ENCODE measurements at places on chromosomes 2 and 18.

DNA sequence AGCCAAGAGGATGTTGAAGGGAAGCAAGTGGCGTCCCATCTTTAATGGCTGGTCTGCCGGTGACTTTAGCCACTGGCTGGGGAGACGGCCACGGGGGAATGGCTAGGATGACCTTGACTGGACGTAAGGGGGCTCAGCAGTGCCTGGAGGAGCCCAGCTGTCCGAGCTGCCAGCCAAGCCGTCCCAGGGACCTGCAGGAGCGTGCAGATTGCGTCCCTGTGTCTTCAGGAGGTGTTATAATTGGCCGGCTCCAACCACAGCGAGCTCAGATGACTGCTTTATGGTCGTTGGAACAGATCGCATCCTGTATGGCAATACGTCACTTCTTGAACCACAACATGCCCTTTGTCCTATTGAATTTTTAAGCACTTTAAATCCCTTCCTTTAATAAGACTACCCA is 204.6 kb downstream of the EIPR1 start:
- no peak for DNase-seq

GRCh38 chr2:24400207-24400907 is 40.0 kb upstream of the ITSN2 start:
- no peak for DNase-seq

DNA sequence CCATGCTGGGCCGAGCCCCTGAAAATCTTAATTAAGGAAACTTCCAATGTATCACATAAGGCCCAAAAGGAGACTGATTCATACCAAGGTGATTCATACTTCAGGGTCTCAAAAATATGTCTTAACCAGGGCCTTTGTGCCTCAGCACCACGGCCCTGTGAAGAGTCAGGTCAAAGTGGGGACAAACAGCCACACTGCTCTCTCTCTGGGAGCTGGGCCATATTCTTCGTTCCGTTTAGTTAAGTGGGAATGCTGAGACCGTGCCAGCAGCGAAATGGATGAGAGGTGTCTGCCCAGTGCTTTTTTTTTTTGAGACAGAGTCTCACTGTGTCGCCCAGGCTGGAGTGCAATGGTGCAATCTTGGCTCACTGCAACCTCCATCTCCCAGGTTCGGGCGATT is 9.3 kb upstream of the PTMA start:
- no peak for DNase-seq

GRCh38 chr2:183868707-183869106 is 729.6 kb upstream of the ZNF804A start:
- no peak for DNase-seq

- DNase-seq, result no peak
These were observed 153.0 kb downstream of the KLHL29 start for GRCh38 chr2:23537991-23538390.

DNA sequence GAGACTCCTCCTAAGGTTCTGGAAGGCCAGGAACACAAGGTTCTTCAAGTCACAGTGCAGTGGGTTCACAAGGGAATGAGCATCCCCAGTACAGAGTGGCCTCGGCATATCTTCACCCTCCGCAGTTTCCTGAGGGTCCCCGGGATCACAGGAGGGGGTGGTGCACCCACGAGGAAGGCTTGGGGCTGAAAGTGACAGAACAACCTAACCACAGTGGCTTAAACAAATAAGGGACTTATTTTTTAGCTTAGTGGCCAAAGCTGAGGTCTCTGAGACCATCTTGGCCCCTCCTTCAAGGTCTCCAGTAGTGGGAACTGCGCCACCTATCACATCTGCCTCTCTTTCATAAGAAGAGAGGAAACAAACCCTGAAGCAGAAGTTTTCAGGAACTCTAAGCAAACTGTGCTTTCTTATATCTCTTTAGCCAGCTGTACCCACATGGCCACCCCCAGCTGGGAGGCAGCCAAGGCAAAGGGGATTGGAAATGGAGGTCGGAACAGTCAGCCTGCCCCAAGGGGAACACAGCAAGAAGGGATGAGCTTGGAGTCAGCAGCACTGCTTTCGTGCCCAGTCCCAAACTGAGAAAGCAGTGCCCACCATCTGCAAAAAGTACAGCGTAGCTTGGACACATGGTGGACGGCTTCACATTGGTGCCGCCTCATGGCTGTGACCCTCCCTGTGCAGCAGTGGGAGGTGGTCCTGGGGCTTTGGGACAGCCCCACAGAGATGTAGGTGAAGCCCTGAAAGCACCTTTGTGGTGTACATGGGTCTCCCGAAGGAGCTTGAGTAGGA is 260.0 kb upstream of the ID2 start:
- no peak for DNase-seq

DNA sequence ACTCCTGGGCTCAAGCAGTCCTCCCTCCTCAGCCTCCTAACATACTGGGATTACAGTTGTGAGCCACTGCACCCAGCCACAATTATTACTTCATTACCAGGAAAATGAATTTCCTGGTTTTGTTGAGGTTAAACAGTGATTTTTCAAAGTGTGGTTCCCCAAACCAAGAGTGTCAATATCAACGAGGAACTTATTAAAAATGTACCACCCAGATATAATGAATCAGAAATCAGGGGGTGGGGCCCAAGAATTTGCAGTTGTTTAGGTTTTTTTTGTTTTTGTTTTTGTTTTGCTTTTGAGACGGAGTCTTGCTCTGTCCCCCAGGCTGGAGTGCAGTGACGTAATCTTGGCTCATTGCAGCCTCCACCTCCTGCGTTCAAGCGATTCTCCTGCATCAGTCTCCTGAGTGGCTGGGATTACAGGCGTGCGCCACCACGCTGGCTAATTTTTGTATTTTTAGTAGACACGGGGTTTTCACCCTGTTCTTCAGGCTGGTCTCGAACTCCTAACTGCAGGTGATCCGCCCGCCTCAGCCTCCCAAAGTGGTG is 94.1 kb downstream of the WDSUB1 start:
- DNase-seq, result no peak

- DNase-seq, result no peak
These were observed 306.7 kb upstream of the MMADHC start for GRCh38 chr2:149894226-149894625.

- DNase-seq, result no peak
These were observed 243.1 kb downstream of the EN1 start for GRCh38 chr2:118604371-118604770.

- DNase-seq, result no peak
These were observed 51.4 kb downstream of the MARCO start for GRCh38 chr2:118993392-118993752.

- DNase-seq, result no peak
These were observed 49.9 kb upstream of the HS6ST1 start for GRCh38 chr2:128368437-128369107.

DNA sequence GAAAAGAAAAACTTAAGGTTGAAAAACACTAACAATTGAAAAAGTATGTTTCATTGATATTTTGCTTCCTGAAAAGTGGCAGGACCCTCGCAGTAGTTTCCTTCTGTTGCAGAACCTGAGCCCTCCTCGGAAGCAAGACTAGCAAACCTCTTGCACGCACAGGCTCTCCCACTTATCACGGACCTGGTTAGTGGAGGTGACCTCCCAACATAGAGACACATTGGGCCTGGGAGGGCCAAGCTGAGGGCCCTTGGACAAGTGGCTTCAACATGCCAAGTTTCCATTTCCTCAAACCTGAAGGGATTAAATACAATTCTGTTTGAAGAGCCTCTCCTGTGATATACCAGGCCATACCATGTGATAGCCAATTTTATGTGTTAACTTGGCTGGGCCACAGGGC is 133.4 kb upstream of the AGAP1 start:
- no peak for DNase-seq

DNA sequence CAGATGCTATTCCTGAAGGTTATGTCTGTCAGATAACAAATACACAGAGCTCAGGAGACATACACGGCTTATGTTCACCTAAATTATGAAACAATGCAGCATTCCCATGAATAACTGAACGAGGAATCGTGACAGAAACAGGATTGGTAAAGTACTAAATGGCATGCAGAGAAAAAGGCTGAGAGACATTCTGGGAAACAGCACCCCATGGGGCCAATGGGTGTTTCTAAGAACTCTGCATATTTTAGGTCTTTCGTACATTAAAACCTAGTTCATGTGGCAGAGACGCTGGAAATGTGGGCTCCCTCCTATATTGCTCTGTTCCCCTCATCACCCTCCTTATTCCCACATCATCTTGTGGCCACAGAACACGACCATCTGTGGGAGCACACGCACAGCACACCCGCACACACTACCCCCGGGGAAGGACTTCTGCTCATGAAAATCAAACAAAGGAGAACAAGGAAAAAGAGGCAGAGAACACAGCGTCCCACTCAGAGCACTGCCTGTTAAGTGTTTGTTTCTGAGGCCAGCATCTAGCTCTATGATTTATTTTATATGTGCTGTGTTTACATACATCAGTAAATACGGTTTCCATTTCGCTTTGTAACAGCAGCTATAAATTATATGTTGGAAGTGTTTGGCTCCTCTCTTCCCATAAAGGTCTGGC is 143.6 kb downstream of the AFF3 start:
- DNase-seq, result no peak

DNA sequence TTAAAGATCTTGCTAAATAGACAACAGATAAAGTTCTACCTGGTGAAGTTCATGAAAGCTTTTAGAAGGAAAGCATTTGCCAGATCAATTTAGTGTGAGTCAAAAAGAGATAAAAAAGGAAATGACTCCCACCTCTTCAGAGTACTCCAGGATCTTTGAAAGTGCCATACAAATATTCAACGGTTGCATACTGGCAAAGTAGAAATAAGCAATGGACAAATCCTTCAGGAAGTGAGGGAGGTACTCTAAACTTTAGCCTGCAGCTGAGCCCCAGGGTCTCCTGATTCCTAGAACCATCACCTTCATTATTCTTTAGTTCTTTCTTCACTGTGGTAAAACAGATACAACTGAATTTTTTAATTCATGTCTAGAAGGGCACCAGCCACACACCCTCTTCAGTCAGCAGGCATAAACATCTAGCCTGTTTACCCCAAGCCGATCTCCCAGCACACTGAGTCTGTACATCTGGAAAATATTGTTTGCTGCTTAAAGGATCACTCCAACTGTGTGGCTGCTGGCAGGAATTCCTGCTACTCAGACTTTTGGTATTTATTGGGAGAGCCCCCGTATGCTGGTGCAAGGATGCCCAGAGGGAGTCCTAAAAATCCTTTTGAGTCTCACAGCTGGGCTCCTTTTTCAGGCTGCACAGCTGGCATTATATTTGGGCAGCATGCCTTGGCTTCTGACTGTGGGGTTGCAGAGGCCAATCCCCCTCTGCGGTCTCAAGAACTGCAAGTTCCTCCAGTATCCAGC is 72.3 kb upstream of the SESTD1 start:
- DNase-seq, result no peak

DNA sequence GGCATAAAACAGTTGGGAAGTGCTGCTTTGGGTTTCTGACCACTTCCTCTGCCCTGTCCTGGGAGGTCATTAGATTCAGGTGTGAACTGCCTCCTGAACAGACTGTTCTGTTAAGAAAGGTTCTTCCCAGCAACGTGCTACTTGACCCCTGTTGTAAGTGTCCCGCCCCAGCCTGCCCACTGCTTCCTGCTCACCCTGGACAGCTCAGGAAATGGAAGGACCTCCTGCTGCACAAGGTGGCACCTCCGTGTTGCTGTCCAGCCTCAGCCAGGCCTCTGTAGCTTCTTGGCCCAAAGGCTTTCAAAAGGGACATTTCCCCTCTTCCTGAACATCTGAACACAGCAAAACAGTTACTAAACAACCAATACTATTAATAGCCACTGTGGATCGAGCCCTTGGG is 5.3 kb downstream of the TOGARAM2 start:
- DNase-seq, result no peak

GRCh38 chr18:77651441-77651840 is 401.8 kb downstream of the GALR1 start:
- DNase-seq, result no peak

DNA sequence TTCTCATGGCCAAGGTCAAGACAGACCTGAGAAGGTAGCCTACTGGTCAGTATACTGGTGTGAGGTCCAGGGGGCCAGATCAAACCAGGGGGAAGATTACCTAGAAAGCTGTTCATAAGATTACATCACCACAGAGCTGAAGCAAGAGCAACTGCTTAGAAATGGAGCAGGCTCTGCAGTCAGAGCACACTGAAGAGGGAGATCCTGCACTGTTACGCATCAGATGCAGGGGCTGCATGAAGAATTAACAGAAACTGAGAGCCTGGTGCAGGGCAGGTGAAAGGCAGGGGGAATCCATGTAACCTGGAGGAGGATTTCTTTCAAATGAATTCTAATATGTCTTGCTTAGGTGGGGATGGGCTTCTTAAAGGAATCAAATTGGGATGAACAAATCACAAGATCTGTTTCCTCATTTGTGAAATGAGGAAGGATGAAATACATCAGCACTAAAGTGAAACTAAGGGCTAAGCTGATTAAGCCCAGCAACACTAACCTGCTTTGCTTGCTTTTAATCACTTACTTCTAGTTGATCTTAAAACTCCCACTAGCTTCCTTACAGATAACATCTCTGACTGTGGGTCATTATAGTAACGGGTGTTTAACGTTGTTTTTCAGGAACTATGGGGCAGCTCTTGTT is 74.3 kb upstream of the ADAM23 start:
- DNase-seq, result no peak

- DNase-seq, result no peak
These were observed 55.3 kb upstream of the REL start for GRCh38 chr2:60826111-60826510.

GRCh38 chr2:20353241-20353992 is 2.8 kb upstream of the PUM2 start:
- DNase-seq, result no peak

GRCh38 chr2:226325526-226325925 is 474.1 kb downstream of the IRS1 start:
- DNase-seq, result no peak

- DNase-seq, result peak; percentile 57
These were observed 182.7 kb upstream of the GLI2 start for GRCh38 chr2:120552800-120553481.
